Central memory CD4-positive, alpha-beta T cell (primary cell): ENCODE measurements at places on chromosomes 11 and 22.

- no peak for DNase-seq
Measured at GRCh38 chr11:126246636-126247035, 22.1 kb downstream of the SRPRA start.

- DNase-seq = no peak
Measured at GRCh38 chr22:50243685-50244419, 971 bp downstream of the TUBGCP6 start.

DNA sequence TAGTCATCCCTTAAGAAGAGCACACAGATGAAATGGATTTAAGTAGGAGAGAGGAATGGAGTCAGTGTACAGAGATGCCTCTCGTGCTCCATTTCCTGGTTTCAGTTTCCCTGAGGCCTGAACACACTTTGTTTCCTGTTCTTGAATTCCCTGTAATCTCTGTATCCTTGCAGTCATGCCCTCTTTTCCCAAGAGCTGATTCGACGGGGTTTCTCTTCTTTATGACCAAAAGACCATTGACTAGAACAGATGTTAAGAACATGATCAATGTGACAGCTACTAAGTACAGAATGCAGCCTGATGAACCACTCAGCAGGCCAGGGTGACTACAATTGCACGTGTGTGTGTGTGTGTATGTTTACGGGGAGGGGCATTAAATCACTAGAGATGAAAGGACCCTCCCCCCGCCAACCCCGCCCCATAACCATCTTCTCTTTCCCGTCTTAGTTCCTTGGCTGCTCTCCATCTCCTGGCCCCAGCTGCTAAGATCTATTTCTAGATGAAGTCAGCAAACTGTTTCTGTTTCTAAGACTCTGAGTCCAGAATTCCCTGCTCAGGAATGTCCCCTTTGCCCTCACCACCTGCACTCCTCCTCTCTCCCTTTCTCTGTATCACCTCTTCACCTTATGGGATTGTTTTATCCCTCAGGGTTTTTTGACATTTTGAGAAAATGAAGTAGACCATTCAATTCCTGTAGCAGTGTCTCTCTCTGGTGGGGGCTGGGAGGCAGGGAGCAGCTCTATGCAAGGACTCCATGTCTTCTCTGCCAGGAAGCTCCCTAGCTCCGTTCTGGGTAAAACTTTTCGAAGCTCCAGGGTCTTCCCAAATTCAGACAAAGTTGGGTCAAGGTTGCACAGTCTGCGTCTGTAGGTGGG is 26.0 kb downstream of the SLC22A6 start:
- DNase-seq = no peak

DNA sequence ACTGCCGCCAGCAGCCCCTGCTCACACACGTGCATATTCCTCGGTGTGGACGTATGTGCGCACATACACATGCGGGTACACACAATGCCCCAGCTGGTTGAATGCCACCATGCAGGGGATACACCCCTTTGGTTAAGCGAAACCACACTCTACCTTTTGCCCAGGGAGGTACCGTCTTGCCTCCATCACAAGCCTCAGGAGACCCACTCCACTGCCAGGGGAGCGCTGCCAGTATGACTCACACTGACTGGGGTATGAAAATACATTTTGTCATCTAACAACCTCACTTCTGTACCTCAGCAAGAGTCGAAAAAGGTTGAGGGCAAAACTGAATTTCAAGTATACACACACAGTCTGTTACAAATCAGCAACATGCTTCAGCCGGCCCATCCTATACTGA is 39.4 kb downstream of the TMEM45B start:
- no peak for DNase-seq

DNA sequence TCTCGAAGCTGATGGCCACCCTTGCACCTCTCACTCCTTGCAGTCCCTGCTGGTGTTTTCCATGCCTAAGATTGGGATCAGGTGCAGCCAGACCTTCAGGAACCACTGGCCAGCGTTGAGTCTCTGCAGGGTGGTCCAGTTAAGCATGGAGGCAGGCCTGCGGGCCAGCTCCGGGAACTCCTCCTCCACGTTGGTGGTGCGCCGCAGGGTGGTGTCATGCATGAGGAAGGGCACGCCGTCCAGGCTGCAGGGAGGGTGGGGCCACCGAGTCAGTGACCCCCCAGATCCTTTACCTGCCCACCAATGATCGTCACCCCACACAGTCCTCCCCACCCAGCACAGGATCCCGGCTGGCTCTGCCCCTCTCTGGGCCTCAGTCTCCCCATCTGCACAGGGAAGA is 10.0 kb upstream of the KLHL35 start:
- DNase-seq = no peak

GRCh38 chr22:45878901-45879551 is 97.9 kb downstream of the WNT7B start:
- DNase-seq = no peak

GRCh38 chr11:57290288-57290687 is 34.5 kb downstream of the TNKS1BP1 start:
- no peak for DNase-seq

DNA sequence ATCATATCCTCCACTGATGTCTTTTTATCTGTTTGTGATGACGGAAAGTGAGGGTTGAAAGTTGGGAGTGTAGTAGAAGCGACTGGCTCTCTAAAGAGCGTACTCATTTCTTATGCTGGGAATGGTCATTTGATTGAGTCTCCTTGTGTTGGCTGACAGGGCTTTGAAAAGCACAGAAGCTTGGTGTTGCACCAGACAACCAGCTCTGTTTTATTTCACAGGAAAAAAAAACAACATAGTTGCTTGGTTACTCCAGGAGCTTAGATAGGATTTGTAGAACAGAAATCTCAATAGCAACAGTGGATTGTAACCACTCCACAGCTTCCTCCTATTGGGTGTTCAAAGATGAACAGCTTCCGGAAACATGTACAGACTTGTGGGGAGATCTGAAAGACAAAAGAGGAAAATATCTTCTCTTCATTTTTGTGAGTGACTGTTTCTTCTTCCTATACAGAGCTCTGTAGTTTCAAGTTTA is 2.7 kb downstream of the RBM14 start:
- peak; percentile 88 for DNase-seq

- no peak for DNase-seq
Measured at GRCh38 chr11:134026655-134027343, 42.1 kb upstream of the JAM3 start.

- peak; percentile 69 for DNase-seq
Measured at GRCh38 chr11:35391922-35392688, 27.3 kb downstream of the SLC1A2 start.

- no peak for DNase-seq
Measured at GRCh38 chr11:75420224-75421034, 12.6 kb downstream of the KLHL35 start.

GRCh38 chr11:66956689-66957290 is 1.4 kb downstream of the PC start:
- DNase-seq = no peak

DNA sequence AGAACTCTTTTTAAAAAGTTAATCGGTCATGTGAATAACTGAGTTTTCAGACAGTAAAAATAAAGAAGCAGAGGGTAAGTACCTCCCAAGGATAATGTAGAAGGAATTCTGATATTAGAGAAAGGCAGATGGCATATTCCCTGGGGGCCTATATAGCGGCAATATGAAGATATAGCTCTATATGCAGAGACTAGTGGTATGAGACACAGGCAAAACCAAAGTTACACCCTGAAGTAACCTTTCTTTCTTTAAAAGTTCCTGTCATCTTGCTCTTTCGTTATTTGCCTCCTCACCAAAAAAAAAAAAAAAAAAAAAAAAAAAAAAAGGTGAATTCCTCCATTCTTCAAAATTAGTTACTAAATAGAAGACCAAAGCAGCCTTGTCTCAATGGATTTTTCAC is 76.2 kb upstream of the ARHGAP32 start:
- no peak for DNase-seq

GRCh38 chr11:74397501-74398243 is 561 bp downstream of the PGM2L1 start:
- peak; percentile 63 for DNase-seq

GRCh38 chr22:41620589-41621098 is at the start of gene DESI1:
DESI1 (minus strand) TSS chr22:41621043; CDS start chr22:41620839, 204 bp downstream.
- no peak for DNase-seq

DNA sequence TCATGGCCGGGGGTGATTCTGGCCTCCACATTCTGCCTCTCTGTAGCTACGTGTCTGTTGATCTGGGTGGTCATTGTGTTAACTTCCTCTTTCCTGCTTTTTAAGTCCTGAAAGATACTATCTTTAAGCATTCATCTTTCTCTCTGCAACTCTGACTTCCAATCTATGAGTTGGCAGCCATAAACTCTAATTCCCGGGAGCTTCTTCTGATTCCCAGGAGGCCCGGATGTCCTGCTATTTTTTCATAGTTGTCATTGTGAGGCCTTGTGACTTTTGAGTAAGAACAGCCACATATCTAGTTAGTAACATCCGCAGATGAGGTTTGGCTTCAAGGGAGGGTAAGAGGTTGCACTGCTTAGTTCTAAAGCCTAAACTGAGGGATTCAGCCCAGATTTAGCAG is 107.8 kb downstream of the SYN3 start:
- no peak for DNase-seq

DNA sequence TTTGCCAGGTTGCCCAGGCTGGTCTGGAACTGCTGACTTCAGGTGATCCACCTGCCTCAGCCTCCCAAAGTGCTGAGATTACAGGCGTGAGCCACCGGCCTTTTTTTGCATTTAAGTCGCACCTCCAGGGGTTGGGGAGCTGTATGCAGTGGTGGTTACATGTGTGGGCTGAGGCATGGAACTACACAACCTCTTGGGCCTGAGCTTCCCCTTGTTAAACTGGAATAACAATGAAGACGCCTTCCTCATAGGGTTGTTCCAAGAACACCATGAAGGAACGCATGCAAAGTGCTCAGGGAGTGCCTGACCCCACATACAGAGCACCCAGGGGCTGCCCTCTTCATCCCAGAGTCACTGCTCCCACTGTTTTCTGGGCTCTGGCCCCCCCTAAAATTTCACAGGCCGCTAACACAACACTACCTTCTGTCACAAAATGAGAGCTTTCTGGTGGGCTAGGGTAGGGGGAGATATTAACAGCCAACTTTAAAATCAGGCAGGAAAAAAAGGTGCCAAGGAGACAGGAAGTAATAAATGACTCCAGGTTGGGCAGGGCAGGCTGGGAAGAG is 1.3 kb upstream of the FAM118A start:
- no peak for DNase-seq

DNA sequence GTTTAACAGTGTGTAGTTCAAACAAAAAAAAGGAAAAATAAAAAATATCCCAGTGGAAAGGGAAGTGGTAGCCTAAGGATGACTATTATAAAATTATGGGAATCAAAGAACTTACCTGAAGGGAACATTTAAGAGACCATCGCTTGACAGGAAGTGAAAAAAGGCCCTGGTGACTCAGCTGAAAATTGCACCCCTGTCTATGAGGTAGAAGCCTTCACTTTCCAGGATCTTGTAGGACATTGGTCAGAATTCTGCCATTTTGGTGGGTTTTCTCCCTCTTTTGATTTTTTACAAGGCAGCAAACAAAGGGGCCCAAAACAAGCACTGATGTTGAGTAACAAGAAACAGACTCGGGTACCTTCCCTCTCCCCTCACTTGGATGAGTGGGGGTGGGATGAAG is 15.6 kb downstream of the DDX17 start:
- no peak for DNase-seq

GRCh38 chr11:71418643-71419042 is 29.6 kb downstream of the DHCR7 start:
- DNase-seq = no peak

DNA sequence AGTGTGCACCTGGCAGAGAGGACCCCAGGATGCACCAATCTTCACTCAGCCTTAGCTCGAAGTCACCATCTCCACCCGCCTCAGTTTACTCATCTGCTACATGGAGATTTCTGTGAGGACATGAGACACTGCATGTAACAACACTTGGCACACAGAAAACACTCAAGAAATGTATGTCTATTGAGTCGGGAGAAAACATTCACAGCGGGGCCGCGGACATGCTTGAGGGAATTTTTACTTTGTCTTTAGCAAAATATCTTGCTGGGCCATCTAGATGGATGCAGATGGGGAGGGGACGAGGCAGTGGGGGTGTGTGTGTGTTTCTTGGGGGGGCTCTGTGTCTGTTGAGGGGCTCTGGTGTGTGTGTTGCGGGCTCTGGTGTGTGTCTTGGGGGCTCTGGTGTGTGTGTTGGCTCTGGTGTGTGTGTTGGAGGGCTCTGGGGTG is 28.4 kb upstream of the RFPL3 start:
- DNase-seq = no peak

- DNase-seq = no peak
Measured at GRCh38 chr22:39110631-39111561, 13.9 kb downstream of the APOBEC3H start.

GRCh38 chr11:10611979-10612862 is 43.8 kb upstream of the LYVE1 start:
- no peak for DNase-seq

DNA sequence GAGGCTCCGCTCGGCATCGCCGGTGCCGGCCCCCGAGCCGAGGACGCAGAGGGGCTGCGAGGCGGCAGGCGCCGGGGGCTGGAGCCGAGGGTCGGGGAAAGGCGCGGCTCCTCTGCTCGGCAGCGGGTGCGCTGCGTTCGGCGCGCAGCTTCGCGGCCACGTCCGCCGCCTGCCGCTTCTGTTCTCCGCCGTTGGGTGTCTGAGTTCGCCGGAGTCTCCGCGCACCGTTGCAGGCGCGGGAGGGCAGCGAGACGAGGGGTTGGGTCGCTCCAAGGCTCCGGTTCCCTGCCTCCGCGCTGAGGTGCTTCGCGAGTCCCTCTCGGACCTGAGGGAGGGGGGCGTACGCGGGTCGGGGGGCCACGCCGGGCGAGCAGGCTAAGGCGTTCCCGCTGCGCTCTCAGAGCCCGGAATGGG is 347 bp downstream of the MN1 start:
- peak; percentile 26 for DNase-seq

DNA sequence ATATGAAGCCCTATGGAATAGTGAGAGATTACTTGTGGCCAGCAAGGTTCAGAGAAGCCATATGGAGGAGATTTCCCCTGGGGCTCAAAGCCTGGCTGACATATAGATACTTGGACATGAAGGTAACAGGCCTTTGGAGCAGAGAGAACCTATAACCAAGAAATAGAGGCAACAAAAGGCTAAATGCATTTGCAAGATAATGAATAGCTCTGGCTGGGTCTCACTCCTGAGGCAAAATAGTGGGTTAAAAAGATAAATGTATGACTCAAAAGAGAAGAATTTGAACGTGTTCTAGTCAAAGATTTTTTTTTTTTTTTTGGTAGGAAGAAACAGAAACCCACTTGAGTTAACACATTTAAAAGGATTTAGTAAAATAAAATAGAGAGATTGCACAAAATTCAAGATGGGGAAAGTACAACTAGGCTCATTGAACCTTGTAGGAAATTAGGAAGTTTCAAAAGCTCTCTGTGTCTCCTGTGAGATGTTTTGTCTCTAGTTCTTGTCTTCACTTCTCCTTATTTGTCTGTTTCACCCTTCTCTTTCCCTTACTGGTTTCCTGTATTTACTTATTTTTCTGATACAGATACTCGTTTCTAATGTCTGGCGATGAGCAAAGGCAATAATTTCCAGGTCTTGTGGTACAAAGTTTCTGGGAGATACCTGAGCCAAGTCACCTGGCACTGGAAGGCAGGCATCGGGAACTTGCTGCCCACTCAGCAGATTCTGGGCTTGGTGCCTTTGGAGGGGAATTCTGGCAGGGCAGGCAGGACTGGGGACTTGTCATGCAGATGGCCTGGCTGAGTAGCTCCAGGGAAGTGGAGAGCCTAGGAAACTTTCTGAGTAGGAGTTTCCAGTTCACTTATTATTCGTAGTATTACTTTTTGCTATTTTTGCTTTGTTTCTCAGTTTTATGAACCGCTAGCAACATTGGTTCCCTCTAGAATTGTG is 49.2 kb upstream of the SESN3 start:
- DNase-seq = no peak

- no peak for DNase-seq
Measured at GRCh38 chr11:96942855-96943254, 553.0 kb downstream of the JRKL start.
